CD4-positive, alpha-beta T cell treated with Interleukin-10 for 1 hour (primary cell): ENCODE measurements at places on chromosomes 4 and X.

DNA sequence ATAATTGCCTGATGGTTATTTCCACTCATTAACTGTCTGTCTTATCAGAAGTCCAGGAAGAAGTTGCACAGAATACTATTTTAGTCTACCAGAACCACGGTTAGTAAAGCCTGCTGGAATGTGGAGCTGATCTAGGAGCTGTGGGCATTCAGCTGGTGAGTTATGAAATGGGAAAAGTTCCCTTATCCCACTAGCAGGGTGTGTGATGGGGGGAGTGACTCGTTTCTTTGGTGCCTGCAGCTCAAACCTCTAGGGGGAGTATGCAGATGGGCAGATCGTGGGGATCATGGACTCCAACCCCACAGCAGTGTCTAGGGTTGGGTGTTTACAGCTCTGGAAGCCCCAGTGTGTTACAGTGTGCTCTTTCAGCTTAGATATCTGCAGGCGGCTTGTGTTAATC is 305.7 kb upstream of the BOD1L1 start:
- no peak for DNase-seq

- DNase-seq = no peak
Observed at GRCh38 chr4:41454423-41454822, 83.5 kb upstream of the LIMCH1 start.

- DNase-seq = peak; percentile 71
Observed at GRCh38 chrX:150365051-150365989, 2.2 kb downstream of the MAMLD1 start.

- DNase-seq = no peak
Observed at GRCh38 chr4:76562836-76563453, 127.9 kb downstream of the SHROOM3 start.

DNA sequence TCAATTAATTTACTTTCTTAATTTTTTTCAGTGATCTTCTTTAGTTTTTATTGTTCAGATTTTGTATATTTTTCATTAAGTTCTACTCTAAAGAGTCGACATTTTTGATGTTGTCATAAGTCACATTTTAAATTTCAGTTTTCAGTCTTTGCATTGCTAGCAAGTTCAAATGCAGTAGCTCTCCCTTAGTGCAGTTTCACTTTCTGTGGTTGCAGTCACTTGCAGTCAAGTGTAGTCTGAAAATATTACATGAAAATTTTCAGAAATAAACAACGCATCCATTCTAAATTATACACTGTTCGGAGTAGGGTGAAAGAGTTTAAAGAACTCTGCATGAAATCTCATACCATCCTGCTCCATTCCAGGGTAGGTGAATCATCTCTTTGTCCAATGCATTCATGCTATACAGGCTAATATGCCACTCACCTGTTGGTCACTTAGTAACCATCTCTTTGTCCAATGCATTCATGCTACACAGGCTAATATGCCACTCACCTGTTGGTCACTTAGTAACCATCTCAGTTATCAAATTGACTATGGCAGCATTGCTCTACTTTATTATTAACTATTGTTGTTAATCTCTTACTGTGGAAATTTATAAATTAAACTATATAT is 356.9 kb downstream of the STPG2 start:
- no peak for DNase-seq

DNA sequence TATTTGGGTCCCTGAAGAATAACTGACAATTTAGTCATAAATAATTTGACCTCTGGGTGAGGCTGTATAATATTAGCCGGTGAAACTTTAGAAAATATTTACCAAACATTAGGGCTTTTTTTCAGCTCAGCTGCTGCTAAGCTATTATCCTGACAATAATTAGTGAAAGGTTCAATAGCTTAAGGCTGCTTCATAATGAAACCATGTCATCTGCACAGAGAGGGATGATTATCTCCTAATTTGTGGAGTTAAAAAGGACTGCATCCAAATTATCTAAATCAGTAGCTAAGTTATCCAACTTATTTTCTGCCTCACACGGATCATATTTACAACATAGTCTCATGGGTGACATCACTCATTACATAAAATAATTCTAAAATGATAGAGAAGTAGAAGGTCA is 1249.8 kb downstream of the RAPGEF2 start:
- DNase-seq = no peak

DNA sequence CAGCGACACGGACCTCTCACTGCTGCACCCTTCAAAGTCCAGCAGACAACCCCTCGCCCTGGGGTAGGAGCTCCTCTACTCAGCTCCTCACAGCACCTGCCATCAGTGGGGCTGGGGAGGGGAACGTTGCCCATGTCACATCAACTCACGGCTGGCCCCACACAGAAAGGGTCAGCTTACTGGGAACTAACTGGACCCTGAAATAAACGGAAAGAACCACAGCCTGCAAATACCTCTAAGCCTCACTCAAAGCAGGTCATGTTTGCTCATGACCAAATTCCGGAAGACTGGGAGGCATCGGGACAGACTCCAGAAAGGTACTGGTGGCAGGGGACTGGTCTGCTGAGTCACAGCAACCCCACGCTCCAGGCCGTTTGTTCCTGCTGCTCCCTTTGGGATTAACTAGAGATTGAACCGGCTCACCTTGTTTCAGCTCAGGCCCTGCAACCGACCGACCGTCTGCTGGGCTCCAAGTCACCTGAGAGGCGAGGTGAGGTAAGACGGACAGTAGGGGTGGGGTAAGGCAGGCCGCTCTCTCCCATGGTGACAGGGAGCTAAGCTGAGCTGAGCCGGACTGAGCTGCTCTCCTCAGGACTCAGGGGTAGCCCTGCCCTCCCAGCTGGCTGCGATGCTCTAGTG is 5.6 kb downstream of the G6PD start:
- no peak for DNase-seq

GRCh38 chr4:150115851-150116250 is 37.6 kb downstream of the DCLK2 start:
- DNase-seq = no peak

DNA sequence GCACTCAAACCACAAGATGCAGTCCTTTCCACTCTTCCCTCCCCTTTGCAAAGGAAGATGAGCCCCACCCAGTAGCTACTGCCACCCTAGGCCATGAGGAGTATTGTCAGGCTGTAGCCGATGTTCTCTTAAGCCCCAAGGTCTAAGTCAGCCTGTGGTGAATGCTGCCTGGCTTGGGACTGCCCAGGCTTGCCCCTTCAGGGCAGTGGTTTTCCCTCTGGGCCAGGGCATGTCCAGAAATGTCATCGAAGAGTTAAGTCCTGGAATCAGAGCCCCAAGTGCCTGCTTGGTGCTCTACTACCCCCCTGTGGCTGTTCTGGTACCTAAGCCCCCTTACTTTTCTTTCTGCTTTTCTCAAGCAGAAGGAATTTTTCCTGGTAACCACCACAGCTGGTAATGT is 11.8 kb upstream of the PGK1 start:
- no peak for DNase-seq

DNA sequence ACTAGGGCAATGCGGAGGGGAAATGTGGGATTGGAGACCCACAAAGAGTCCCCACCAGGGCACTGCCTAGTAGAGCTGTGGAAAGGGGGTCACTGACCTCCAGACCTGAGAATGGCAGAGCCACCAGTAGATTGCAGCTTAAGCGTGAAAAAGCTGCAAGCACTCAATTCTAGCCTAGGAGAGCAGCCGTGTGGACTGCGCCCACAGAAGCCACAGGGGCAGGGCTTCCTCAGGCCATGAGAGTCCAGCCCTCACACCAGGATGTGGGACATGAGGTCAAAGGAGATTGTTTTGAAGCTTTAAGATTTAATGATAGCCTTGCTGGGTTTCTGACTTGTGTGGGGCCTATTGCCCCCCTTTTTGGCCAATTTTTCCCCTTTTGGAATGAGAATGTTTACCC is 379.0 kb downstream of the INPP4B start:
- no peak for DNase-seq

DNA sequence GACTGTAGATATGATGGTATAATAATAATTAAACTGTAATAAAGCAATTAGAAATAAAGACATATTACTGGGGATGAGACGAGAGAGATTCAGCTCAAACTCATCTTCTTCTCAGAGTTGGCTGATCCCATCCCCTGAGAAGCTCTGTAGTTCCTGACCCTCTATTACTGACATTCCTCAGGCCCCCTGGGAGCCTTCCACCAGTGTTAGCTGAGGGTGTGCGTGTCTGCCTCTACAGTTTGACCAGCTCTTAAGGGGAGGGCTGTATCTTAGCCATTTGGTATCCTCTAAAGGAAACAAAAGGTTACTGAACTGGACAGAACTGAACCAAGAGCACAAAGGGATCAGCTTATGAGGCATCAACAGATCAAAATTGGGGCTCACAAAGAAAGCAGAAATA is 11.2 kb downstream of the FHDC1 start:
- no peak for DNase-seq

DNA sequence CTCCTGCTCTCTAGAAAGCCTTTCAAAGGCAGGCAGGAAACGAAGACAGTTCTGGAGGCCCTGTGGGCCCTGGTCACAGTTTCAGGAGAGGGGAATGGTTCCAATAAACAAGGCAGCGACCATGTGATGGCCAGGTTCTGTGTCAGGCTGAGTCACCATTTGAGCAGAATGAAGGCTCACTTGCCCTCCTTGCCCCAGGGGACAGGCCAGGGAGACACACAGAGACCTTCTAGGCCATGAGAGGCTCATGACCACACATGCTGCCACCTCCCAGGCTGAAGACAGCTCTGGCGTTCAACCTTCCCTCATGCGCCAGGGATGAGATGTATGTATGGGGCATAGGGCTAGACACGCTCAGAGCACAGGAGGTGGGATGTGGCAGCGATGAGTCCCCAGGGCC is 22.9 kb upstream of the TRIM2 start:
- no peak for DNase-seq

- DNase-seq = no peak
Observed at GRCh38 chr4:11647433-11647832, 218.7 kb upstream of the HS3ST1 start.
